ENCODE measurements at places on chromosomes 4 and X.

GRCh38 chrX:38500866-38501265 is 60.5 kb upstream of the TSPAN7 start:
- DNase-seq: no peak

DNA sequence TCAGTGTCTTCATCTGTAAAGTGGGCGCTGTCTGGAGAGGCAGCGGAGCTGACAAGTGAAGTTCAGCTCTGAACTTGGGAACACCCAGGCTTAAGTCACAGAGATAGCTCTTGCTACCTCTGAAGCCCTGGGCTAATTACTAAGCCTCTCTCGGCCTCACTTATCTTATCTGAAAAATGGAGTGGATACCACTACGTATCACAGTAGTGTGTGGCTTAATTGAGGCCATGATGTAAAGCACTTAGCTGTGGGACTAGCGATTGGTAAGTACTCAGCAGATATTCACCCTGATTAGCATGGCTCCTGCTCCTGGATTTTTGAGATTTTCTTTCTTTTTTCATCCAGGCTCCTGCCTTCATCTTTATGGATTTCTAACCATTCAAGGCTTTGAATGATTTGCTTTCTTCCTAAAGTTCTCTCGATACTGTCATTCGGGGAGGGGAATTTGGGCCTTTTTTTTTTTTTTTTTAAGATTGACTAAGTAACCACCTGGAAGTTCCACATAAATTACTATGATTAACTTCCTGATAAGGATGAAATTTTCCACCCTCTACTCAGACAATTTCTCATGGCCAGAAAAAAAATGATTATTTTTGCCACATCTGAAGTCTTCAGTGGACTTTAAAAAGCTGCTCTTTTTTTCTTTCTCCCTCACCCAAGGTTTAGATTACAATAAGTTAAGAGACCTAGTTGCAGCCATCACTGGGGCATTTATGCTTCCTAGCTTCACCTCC is 17.1 kb downstream of the LDB2 start:
- no peak for DNase-seq

- DNase-seq: no peak
These were observed 7.8 kb downstream of the ARAF start for GRCh38 chrX:47568656-47569295.

DNA sequence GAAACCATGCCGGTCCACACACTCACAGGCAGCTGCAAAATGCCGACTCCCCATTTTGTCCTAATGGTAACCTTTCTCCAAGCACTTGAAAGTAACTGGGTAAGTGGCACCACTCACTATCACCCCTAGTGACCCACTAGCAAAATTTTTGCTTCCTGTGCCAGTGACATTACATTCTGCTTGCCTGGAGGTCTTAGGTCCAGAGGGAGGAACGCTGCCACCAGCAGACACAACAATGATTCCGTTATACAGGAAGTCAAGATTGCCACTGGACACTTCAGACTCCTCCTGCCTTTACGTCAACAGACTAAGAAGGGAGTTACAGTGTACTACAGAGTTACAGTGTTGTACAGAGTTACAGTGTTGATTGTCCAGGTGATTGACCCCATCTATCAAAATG is 11.8 kb upstream of the TMEM192 start:
- DNase-seq: no peak

DNA sequence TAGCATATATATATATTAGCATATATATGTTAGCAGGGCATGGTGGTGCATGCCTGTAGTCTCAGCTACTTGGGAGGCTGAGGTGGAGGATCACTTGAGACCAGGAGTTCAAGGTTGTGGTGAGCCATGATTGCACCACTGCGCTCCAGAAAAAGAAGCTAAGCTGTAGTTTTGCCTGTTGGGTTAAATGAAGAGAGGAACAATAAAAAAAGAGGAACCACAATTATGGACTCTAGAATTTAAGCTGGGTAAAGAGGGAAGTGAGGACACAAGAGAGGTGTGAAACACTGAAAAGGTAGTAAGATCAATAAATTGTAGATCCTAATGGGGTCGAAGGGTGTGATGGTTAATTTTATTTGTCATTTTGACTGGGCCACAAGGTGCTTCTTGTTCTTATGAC is 40.5 kb upstream of the HSD17B10 start:
- no peak for DNase-seq

DNA sequence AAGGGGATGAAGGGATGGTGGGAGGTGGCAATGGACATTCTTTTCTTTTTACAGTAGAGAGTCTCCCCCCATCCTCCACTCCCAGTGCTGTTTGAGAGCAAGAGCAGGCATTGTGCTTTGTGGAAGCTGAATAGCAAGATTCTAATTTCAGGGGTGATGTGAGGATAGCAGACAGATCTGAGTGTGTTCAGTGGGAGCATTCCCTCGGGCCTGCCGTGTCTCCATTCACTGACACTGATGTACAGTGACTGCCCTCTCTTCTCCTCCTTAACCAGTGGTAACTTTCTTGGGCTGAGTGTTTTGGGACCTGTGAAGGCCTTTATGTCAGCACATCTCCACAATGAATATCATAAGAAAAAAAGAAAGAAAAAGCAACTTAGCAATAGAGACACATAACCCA is 396.6 kb upstream of the RPS6KA3 start:
- no peak for DNase-seq

DNA sequence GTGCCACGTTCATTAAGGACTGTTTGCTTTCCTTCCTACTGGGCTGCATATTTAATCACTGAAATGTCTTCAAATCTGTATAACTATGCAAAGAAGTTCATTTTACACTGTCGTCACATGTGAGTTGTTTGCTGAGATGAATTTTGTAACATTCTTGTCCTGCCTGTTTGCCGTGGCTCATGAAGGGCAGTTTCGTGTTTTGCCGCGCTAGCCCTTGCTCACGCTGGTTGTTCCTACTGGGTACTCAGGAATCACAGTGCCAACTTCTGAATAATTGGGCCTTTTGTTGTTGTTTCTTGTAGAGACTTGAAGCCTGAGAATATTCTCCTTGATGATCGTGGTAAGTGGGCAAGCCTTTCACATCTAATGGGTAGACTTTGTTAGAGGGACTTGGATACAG is 52.2 kb downstream of the HTT-AS start:
- no peak for DNase-seq

DNA sequence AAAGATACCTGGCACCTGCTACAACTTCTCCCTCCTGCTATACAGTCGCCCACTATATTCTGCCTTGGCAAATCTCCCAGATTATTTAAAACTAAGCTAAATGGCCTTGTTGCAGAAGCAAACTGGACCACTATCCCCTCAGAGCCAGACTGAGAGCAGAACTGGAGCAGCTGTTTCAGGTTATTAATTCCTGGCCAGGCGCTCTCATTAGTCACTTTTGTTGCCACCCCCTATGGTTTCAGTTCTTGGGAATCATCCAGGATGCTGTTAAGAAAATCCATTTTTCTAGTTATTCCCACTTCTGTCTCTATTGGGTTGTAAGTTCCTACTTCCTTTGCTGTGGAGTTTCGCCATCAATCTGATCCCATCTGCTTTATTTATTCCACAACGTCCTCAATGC is 30.1 kb downstream of the ADGRA3 start:
- DNase-seq: no peak

GRCh38 chrX:24561121-24561520 is 86.0 kb downstream of the PCYT1B start:
- peak; percentile 51 for DNase-seq

GRCh38 chr4:106627051-106627450 is 258.5 kb upstream of the GIMD1 start:
- no peak for DNase-seq

- peak; percentile 76 for DNase-seq
These were observed at the start of gene ZNF630 for GRCh38 chrX:48071064-48071985. Gene ZNF630, minus strand, starts transcription at chrX:48071640. Its CDS starts 4,754 bp downstream, at chrX:48066886.

DNA sequence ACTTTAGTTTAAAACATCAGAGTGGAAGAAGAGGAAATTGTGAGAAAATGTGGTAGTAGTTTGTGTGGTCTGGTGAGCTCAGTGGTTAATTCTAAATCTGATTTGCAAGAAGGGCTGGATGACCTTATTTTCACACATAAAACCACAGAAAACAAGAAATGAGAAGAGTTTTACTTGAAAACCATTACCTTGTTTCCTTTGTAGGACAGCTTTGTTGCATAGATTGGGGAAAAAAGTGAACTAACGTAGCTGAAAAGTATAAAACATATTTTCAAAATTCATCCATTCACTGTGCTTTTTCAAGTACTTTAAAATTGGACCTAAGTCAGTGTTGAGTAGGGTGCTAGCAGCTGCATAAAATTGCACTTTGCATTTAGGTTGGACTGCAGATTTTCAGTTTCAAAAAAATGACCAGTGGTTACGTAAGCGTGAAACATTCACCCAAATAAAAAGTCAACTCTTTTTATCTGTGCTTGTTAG is 211.3 kb downstream of the ARHGAP10 start:
- peak; percentile 60 for DNase-seq

GRCh38 chr4:81723019-81723884 is 251.5 kb upstream of the RASGEF1B start:
- DNase-seq: no peak

GRCh38 chr4:171817026-171817425 is 3.8 kb downstream of the GALNTL6 start:
- DNase-seq: no peak

GRCh38 chrX:32041181-32041580 is 969.3 kb upstream of the FTHL17 start:
- no peak for DNase-seq

DNA sequence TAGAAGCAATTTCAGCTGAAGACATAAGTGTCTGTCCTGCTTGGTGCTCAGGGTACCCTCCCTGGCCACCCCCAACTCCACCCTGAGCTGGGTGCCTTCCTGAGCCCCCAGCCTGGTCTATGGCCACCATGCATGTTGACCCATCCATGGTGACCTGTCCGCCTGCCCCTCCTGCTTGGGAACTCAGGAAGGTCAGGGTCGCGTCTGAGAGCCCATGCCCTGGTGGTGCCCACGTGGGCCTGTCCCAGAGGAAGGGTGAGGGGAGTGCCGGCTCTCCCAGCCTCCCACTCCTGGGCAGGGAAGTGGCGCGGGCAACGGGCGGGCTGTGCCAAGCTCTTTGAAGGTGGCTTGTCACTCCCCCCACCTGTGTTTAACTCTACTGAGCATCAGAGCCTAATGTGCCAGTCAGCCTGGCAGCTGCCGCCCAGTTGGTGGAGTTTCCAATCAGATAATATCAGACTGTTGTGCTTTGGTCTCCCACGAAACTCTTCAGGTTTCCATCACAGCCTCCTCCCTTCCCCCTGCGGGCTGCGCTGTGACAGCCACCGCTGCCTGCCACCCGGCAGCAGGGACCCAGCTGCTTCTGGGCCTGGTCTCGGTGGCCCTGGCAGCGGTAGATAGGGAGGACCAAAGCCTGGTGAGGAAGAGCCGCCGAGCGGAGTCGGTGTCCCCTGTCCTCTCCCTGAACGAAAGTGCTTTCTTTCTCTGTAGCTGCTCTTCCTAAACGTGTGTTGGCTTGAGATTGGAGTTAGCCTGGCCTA is 4.8 kb downstream of the SH3BP2 start:
- no peak for DNase-seq

- DNase-seq: no peak
These were observed 92.8 kb downstream of the FRAS1 start for GRCh38 chr4:78149751-78150542.

DNA sequence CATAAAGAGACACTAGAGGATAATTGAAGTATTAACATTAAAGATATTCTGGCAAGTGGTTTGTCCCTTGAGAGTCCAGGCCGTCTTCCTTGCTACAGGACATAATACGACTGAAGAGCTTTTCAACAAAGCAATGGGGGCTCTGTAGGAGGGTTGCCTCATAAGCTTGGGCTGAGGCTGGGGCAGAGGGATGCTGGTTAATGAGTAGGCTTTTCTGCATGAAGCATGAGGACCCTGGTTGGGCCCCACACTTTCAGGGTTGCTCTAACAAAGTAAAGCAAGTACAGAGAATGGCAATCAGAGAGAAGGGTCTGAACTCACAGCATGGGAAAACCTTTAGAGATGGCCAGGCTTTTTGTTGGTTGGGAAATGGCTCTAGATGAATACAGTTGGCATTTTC is 281.3 kb downstream of the IDS start:
- no peak for DNase-seq

- no peak for DNase-seq
These were observed 20.1 kb upstream of the IL3RA start for GRCh38 chrX:1316527-1316926.

DNA sequence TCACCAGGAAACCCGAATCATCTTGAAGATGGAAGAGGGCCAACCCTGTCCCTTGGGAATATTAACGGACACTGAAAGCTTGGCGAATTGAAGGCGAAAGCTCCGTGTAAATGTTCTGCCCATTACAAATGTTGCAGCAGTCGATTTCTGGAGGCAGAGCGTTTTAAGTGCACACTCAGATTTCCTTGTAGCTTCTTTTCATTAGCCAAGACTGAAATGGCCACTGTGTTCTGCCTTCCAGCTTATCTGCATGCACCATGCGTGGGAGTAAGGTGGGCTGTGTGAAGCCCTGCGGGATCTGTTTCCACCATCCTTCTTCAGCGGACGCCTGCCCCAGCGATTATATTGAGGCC is 1.3 kb downstream of the SMIM20 start:
- DNase-seq: no peak

DNA sequence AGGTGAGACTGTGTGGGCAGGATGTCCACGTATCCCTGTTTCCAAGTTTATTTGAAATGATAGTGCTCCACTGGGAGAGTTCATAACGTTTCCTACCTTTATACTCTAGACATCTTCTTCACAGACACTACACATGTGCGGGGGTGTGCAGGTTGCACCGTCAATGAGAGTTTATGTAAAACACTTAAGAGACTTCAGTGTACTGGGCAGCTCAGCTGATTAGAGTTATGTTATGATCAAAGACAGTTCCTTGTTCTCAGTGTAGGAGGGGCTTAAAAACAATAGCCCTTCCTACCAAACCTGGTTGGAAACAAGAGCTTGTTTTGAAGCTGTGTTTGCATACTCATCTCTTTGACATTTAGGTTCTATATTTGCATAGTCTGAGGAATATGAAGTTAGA is 326.9 kb upstream of the AGA start:
- DNase-seq: no peak
